NCI-H1105 treated with DMSO at 0.1 percent for 48 hours (cell line): ENCODE measurements at places on chromosomes 5 and 9.

GRCh38 chr9:125631391-125632085 lies 75.5 kb downstream of the MAPKAP1 start:
- no peak for DNase-seq

DNA sequence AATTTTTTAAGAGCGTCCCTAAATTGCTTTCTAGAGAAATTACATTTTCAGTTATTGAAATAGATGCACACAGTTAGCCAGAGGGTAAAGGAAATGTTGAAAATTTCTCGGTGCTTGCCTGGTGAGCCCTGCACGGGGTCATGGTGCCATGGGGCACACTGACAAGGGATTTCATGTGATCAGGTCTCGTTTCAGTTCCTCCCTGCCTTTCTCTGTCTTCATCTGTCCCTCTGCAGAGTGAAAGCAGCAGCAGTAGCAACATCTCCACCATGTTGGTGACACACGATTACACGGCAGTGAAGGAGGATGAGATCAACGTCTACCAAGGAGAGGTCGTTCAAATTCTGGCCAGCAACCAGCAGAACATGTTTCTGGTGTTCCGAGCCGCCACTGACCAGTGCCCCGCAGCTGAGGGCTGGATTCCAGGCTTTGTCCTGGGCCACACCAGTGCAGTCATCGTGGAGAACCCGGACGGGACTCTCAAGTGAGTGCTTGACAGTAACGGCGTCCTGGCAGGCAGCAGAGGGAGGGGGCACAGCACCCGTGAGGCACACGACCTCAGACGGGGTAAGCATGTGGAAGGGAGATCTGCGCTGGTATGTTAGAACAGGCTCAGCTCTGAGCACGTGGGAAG lies 89.1 kb upstream of the OTULINL start:
- DNase-seq = no peak

- no peak for DNase-seq
Measured at GRCh38 chr9:18002718-18003438, 424.0 kb downstream of the SH3GL2 start.

DNA sequence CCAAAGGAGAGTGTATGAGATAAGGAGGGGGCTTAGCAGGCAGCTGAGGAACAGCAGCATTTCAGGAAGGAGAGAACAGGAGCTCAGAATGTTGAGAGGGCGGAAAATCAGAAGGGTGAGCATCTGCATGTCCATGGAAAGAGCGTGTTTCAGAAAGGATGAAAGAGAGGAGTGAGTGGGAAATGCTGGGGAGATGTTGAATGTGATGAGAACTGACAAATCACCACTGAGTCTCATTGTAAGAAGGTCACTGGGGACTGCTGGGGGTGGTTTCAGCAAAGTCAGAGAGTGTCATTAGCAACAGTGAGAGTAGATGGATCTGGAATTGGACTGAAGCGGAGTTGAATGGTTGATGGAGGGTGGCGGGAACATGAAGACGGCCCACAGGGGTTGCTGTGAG lies 65.8 kb downstream of the ANKRD33B start:
- no peak for DNase-seq

GRCh38 chr9:107872457-107873192 lies 383.1 kb upstream of the KLF4 start:
- no peak for DNase-seq

GRCh38 chr5:175681045-175681967 lies 23.4 kb downstream of the HRH2 start:
- no peak for DNase-seq

DNA sequence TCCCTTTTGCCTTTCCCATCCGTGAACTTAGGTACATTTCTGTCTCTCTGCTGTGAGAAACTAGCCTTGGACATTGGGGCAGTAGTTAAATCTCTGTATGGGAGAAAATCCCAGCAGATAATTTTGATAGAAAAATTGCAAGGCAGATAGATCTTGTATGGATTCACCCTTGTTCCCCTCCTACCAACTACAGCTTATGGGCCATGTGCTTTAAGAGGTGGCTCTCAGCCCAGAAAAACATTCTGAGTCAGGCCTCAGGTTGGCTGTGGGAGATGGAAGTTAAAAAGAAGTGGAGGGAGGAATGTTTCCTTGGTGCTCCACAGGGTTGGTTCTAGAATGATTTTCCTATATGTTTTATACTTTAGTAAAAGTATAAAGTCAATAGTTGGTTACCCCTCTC lies 1.4 kb upstream of the KDM3B start:
- no peak for DNase-seq

DNA sequence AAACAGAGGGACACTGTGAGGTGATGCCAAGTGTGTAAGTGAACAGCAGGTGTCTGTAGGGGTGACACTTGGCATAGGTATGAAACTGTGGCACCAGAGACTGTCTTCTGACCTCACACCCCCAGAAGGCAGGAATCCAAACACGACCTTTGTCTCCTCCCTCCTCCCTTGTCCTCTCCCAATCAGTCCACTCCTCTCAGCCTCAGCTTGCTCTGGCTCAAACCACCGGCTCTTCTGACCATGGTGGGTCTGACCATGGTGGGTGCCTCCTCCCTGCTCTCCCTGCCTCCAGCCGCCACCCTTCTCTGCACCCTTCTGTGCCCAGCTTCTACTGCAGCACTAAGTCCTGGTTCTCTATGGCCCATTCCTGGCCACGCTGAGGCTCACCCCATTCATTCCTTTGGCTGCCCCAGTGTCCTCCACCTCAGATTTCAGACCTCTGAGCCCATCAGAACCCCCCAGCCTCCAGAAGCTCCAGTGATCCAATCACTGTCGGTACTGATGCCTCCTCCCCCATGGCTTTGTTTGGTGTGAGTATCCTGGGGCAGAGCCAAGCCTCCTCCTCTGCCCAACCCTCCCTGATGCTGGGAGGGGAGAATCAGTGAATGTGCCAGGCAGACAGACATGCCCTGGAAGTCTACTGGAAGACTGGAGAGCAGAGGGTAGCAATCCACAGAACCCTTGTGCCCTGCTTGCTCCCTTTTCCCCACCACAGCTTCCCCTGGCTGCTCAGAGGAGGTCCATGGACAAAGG lies 1.7 kb upstream of the ARID3C start:
- DNase-seq = no peak

DNA sequence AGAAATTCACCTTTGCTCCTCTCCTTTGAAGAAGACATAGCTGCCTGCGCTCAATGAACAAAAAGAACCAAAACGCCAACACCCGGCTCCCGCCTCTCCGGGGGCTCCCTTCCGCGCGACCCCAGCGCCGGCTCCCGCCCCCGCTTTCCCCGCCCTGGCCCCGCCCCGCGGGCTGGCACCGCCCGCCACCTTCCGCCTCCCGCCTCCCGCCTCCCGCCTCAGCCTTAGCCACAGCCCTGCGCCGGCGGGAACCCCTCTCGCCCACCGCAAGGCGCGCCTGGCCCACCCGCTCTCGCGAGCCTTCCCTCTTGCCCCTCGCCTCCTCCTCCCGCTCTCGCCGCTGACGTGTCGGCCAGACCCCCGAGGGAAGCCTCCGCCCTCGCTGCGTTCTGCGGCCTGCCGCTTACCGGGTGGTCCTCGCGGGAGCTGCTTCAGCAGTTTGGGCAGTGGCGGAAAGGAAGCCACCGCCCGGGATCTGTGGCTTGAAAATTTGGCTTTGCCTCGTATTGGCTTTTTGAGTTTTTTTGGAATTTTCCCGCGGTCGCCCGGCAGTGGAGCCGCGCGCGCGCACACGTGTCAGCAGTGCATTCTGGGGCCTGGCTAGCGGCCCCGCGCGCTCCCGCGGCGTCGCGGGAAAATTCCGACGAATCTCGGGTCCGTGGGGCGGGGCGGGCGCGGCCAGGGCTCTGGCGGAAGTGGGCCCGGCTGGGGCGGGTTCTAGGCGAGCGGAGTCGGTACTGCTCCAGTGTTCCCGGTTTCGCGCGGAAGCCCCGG lies at the start of gene FANCC:
FANCC (minus strand) TSS at position 591 of the 774 bp plus-strand sequence. CDS start 68,418 bp downstream, outside the sequence.
- DNase-seq = peak; percentile 91

- no peak for DNase-seq
Measured at GRCh38 chr9:138048184-138048583, 170.6 kb downstream of the CACNA1B start.

GRCh38 chr5:74174366-74174765 lies 466.2 kb downstream of the ENC1 start:
- DNase-seq = no peak

DNA sequence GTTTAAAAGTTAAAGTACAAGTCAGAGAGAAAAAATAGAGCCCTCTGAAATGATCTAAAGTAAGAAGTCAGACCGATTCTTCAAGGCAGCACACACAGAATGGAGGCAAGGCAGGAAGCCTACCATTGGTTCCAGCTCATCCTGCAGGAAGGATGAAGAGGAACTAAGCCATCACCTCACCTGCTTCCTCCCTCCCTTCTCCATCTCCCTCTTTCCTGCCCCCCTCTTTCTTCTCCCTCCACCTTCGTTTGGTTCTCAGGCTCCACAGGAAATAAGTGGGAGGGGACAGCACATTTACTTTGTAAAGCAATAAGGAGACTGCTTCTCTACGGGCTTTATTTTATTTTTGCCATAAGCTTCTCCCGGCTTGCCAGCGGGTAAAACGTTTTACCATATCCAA lies 213.4 kb downstream of the TRIM32 start:
- DNase-seq = no peak

- no peak for DNase-seq
Measured at GRCh38 chr5:177429248-177430040, 3.0 kb downstream of the GRK6 start.

- DNase-seq = no peak
Measured at GRCh38 chr5:994821-995220, 13.8 kb upstream of the NKD2 start.

- no peak for DNase-seq
Measured at GRCh38 chr9:125189011-125189360, 617 bp downstream of the PPP6C start.

DNA sequence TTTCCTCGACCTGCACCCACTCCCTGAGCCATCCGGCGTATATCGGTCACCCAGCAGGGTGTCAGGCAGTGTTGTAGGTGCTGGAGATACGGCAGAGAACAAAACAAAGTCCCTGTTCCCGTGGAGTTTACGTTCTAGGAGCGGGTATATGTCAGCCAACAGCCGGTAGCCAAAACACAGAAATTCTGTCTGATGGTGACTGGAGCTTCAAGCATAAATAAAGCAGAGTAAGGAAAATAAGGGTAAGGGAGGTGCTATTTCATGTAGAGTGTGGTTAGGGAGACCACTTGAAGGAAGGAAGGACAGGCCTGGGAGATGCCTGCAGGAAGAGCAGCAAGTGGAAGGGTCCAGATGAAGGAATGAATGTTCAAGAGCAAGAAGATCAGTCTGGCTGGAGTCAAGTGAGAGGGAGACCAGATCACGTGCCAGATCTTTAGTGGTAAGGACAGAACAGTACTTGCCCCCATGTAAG lies 783 bp upstream of the ZFR start:
- no peak for DNase-seq

- no peak for DNase-seq
Measured at GRCh38 chr5:103851091-103851490, 288.5 kb upstream of the NUDT12 start.

DNA sequence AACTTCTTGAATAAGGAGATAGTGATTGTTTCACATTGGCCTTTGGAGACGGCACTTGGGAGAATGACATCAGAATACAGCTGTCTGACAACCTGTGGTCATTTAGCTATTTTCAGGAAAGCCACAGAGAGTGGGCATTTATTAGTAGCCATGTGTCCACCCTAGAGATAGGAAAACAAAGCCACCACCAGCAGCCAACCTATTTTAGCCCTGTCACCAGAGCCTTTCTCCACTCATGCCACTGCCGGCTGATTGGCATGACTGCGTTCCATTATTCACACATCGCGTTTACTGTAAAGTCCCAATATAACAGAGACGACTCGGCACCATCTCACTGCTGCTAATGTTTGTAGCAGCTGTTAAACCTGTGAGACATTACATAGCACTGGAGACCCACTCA lies 330.1 kb downstream of the NDUFS4 start:
- DNase-seq = no peak

DNA sequence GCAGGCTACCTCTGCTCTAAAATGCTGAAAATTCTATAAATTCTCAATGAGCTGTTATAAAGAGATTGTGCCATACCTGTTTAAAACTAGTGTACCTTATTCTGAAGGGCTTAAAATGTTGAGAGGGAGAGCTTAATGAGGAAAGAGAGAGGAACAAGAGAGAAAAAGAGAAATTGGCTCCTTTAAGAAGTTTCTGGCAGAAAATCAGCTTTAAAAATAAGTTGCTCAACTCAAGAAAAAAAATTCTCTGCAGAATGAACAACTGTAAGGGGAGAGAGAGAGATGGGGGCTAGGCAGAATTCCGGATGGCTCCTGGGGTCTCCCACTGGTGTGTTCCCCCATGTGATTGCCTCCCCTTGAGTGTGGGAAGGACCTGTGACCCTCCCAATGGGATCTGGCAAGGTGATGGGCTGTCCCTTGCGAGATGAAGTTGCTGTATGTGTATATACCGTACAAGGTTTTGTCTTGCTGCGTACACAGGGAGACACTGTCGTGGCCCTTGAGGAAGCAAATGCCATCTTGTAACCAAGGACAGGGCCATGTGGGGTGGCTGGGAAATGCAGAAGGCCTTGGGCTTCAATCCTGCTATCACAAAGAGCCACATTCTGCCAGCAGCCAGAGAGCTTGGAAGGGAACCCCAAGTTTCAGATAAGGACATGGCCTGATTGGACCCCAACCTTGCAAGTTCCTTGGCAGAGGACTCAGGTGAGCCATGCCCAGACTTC lies 64.3 kb upstream of the S1PR3 start:
- no peak for DNase-seq

DNA sequence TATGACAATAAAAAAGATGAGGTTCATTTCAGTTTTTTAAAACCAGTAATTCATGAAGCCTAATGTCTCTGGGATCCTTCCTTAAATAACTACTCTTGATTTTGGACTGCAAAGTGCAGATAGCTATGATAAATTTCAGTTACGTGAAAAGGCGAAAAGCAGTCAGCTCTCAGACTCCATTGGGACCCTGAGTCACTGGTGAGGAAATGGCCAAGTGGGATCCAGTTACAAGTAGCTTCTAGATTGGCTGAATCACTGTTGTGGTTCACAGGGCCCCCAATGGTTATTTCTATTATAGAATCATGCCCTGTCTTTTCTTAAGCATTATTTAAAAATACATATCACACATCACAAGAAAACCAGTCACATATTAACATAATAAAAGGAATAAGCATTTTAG lies 31.1 kb upstream of the PPP3R2 start:
- no peak for DNase-seq

- no peak for DNase-seq
Measured at GRCh38 chr5:31847354-31847753, 208.4 kb downstream of the PDZD2 start.

GRCh38 chr5:171714261-171714660 lies 71.4 kb upstream of the SMIM23 start:
- DNase-seq = no peak

DNA sequence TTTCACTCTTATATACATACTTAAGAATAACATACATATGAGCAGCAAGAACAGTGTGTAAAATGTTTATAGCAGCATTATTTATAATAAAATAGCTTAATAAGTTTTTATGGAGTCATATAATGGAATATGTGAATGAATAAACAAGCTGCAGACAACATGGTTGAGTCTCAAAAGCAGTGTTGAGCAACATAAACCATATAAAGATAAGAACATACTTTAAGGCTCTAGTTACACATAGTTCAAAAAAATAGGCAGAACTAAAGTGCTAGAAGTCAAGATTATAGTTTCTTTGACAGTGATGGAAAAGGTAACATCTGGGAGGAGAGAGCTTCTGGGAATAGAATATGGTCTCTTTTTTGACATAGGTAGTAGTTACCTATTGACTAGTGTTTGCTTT lies 53.7 kb upstream of the ADAMTS19 start:
- no peak for DNase-seq

- no peak for DNase-seq
Measured at GRCh38 chr9:107637421-107638420, 148.2 kb upstream of the KLF4 start.
